NCI-H510A (cell line): ENCODE measurements at places on chromosomes 12 and 14.

DNA sequence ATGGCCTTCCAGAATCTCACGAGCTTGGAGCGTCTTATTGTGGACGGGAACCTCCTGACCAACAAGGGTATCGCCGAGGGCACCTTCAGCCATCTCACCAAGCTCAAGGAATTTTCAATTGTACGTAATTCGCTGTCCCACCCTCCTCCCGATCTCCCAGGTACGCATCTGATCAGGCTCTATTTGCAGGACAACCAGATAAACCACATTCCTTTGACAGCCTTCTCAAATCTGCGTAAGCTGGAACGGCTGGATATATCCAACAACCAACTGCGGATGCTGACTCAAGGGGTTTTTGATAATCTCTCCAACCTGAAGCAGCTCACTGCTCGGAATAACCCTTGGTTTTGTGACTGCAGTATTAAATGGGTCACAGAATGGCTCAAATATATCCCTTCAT is 92.2 kb downstream of the FLRT2 start:
- no peak for DNase-seq

GRCh38 chr12:1855241-1855640 is 34.9 kb downstream of the LRTM2 start:
- DNase-seq = no peak

DNA sequence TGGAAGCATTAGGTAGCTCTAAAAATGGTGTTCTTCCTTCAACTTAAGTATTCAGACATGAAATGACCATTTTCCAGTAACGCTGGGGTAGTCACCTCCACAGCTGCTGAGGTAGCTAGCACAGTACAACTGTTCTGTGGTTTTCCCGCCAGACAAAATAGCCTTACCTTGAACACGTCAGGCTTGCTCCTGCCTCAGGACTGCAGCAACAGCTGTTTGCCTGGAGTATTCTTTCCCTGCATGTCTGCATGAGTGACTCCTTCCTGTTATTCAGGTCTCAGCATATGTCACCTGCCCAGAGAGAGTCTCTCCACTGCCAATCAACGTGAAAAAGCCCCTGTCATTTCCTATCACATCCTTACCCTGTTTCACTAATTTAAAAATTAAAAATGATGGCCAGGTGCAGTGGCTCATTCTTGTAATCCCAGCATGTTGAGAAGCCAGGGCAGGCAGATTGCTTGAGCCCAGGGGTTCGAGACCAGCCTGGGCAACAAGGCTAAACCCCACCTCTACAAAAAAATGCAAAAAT is 37.9 kb downstream of the WDR89 start:
- peak; percentile 80 for DNase-seq

- DNase-seq = no peak
These were observed 55.3 kb upstream of the FGD4 start for GRCh38 chr12:32344047-32344446.

- no peak for DNase-seq
These were observed 49.5 kb downstream of the DCAF4 start for GRCh38 chr14:72975770-72976169.

DNA sequence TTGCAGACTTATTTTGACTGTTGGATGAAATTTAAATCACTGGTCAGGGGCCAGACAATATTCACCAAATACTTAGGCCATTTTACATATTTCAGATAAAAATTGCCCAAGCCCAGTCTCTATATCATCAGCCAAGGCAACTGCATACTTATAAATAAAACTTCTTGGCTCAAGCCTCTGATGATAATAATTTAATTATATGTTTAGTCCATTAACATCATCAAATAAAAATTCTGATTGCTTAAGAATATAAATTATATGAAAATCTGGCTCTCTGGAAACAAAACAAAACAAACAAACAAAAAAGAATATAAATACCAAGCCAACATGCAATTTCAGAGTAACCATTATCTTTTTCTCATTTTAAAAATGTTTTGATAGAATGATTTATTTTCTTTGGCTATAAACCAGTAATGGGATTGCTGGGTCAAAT is 165.2 kb downstream of the BTG1 start:
- no peak for DNase-seq

- no peak for DNase-seq
These were observed 63.3 kb downstream of the RASSF3 start for GRCh38 chr12:64673490-64674169.

GRCh38 chr12:4271717-4272423 is 1.7 kb upstream of the CCND2 start:
- DNase-seq = no peak

GRCh38 chr12:19994968-19995367 is 373.4 kb upstream of the PDE3A start:
- no peak for DNase-seq

DNA sequence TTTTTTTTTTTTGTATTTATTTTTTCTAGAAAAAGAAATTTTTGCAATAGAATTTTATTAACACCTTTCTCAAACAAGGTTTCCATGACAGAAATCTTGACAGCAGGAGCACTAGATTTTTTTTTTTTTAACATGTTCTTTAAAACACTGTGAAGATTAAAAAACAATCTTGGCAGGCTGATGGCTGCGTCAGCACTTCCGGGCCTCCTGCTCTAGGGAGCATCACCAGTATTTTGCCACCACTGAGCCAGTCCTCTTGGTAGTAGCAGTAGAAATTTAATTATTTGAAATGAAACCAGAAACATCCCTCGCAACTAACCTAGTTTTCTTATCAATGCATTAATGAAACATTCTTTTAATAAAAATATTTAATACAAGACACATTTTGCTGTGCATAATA is 99.6 kb downstream of the APAF1 start:
- DNase-seq = no peak

DNA sequence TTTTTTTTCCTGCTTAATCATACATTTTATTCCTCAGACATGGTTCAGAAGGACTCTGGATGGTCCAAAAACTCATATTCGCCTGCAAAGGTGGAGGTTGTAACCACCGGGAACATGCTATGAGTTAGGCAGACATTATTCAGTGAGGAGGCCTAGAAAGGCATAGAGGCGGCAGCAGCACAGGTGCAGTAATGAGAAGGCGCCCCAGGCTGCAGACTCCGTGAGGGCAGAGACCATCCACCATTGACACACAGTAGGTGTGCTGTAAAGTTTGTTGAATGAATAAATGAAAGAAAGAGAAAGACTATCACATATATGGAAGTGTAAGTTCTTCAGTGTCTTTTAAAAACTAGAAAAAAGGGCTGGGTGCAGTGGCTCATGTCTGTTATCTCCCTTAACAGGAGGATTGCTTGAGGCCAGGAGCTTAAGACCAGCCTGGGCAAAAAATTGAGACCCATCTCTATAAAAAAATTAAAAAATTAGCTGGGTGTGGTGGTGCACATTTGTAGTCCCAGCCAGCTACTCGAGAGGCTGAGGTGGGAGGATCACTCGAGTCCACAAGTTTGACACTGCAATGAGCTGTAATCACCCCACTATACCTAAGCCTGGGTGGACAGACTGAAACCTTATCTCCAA is 34.5 kb upstream of the PTGR2 start:
- DNase-seq = no peak

GRCh38 chr12:110073049-110073831 is 24.9 kb upstream of the C12orf76 start:
- DNase-seq = no peak

- no peak for DNase-seq
These were observed 1.0 kb upstream of the RPS6KL1 start for GRCh38 chr14:74924061-74924460.

- DNase-seq = no peak
These were observed 43.9 kb upstream of the SYCP3 start for GRCh38 chr12:101783150-101783549.

DNA sequence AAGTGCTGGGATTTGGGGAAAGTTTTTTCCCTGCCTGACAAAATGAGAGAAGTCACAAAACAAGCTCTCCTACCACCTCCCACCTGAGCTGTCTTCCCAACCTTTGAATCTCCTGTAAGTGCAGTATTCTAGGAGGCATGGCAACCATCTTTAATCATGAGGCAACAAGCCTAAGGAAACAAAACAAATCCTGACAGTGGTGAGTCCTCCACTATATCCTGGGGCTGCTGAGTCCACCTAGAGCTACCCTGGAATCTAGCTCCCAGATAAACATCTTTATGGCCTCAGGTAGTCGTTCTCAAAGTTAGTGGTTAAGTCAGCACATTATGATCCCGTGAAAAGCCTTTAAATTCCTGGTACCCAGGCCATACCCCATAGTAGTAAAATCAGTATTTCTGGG is 22.3 kb upstream of the ACTN1 start:
- no peak for DNase-seq

DNA sequence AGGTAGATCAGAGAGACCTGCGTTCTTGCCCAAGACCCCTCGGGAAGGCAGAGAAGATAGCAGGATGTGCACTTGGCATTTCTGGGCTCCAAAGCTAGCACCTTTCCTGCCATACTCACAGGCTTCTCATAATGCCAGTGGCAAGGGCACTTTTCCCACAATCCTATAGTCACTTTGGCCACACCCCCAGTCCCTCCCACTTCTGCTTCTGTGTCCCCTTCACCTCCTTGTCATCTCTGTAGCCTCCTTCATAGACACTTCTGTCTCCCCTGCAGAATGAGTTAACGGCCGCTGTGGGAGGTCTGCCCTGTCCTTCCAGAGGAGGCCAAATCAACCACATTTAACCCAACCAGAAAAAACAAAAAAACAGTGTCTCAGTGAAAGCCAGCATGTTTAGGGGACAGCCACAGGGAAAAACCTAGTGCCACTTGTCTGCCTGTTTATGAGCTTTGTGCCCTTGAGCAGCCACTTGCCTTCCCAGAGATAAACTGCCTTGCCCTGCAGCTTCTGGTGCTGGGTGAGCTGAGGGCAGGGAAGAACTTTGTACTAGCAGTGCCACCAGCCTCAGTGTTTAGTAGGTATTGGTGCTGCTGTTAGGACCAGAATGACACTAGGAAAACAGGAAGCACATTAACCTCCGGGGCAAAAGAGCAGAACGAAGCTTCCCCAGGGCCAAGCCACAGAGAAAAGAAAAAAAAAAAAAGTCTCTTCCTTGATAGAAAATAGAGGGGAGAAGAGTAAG is 193.0 kb upstream of the PWP1 start:
- no peak for DNase-seq

- no peak for DNase-seq
These were observed 19.2 kb downstream of the TAS2R7 start for GRCh38 chr12:10783252-10783651.

DNA sequence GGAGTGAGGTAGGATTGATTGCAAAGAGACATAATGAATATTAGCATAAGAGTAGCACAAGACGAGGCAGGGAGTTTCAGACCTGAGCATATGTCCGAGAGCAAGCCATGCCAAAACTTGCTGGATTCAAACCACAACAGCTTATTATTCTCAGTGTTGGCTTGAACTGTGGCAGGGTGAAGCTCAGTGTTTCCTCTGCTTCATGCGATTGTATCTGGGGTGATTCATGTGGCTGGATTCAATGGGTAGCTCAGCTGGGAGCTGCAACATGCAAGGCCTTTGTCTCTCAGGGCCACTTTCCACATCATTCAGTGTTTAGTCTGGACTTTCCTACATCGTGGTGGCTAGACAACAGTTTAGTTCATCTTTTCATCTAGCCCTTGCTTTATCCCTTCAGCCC is 22.1 kb upstream of the E2F7 start:
- no peak for DNase-seq

- DNase-seq = no peak
These were observed 869 bp upstream of the RIMBP2 start for GRCh38 chr12:130716969-130717366.
